ENCODE measurements at places on chromosomes 2 and 18. TPM values are rescaled to one million over a fixed set of nuclear protein-coding genes. Genes with fewer than 3 reads are reported as not detected.

DNA sequence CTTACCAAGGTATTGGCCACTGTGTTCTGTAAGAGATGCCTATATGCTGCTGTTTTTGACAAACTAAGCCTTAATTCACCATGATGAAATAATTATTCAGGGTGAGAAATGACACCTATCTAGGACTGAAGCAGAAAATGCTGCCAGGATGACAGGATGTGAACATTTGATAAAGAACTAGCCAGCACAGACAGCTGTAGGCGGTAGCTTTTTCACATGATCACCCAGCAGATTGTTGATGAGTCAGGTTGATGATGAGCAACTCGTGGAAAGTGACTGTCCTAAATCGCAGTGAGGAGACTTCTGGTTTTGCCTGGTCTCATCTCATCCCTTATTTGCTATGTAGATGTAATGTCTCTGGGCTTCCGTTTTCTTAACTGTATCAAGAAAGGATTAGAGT, 144.1 kb downstream of the PRPF40A start:
- DNase-seq = peak; percentile 97

- no peak for DNase-seq
Observed at GRCh38 chr2:238589591-238590460, 163.1 kb downstream of the ASB1 start.

GRCh38 chr2:118150294-118150693, 62.0 kb downstream of the INSIG2 start:
- DNase-seq = no peak

Gene CCDC102B
- total RNA-seq = 10.1 TPM

DNA sequence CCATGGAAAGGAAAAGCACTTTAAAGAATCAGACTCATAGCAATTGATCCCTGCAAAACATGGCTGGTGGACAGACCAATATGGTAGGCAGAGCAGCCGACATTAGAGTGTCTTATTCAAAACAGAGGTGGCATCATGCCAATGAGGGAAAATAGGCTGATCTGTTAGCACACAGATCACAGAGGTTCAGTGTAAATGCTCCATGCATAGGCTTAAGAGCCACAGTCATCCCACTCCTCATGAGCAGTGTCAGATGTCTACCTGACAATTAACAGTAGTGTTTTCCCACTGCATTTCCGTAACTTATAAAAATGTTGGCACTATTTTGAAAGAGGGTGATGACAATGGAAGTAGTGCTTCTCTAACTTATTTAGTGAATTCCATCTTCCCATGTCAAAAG, 86.7 kb downstream of the SPATS2L start:
- DNase-seq = no peak

Gene NEB
- under 0.01 TPM for total RNA-seq

Gene CPO
- not detected for total RNA-seq

Measured in RPMI7951 (cell line).